ENCODE measurements at places on chromosomes 5 and 9.

DNA sequence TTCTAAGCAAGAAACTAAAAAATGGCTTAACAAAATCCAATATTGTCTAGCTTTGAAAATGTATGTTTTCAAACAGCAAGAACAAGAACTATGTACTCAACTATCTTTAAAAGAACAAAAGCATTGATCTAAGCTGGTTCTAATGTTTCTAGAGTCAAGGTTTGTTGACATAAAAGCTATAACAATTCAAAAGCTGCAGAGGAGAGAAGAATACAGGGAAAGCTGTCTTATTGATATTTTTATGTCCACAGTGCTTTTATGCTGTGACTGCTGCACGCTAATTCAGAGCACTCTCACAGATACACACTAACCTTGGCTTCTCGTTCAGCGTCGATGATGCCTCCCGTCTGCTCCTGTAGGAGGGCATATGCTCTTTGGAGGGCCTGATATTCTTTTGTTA, 129.5 kb upstream of the DPYSL3 start:
- DNase-seq: no peak

GRCh38 chr5:53099546-53099945, 10.0 kb downstream of the MOCS2 start:
- no peak for DNase-seq

DNA sequence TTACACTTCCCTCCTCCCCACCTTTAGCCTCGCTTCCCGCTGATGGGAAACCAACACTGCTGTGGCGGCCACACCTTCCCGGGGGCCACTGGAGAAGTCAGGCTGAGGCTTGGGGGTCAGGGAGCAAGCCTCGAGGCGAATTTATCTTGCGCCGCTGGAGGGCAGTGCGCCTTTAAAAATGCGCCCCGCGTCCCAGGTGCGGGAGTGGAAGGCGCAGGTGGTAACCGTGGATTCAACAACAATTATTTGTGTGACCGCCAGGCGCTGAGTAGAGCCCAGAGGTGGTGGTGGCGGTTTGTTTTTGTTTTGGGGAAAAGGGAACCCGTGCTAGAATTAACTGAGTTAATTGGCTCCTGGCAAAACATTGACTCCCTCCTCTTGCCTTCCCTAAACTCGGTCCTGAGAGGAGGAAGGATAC, 1.1 kb downstream of the CFAP77 start:
- DNase-seq: no peak

GRCh38 chr5:66538126-66538525, 58.1 kb upstream of the MAST4 start:
- no peak for DNase-seq

DNA sequence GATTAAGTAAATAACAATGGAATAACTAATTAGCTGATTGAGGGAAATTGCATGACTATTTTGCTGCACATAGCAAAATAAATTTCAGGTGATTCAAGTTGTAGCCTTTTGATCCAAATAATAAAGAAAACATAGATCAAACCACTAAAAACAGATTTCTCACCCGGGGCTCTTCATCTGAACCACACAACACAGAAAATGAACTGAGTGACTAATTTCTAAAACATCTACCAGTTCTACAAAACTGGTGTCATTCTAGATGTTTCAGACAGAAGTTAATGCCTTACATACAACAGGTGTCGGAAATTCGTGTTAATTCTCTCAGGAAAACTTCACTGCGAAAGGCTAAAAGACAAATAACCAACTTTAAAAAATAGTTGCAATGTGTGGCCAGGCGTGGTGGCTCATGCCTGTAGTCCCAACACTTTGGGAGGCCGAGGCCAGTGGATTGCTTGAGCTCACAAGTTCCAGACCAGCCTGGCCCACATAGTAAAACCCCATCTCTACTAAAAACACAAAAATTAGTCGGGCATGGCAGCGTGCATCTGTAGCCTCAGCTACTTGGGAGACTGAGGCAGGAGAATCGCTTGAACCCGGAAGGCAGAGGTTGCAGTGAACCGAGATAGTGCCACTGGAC, 6.9 kb downstream of the PROP1 start:
- DNase-seq: no peak

DNA sequence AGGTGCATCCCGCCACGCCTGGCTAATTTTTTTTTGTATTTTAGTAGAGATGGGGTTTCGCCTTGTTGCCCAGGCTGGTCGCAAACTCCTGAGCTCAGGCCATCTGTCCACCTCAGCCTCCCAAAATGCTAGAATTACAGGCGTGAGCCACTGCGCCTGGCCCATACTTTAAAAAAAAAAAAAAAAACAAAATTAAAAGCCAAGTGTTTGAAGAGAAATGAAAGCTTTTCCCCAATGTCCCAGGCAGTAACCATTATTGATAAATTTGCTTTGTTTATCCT, 9.5 kb downstream of the PRRC2B start:
- no peak for DNase-seq

- no peak for DNase-seq
These were observed 135.6 kb upstream of the SMARCA2 start for GRCh38 chr9:1879501-1879900.

DNA sequence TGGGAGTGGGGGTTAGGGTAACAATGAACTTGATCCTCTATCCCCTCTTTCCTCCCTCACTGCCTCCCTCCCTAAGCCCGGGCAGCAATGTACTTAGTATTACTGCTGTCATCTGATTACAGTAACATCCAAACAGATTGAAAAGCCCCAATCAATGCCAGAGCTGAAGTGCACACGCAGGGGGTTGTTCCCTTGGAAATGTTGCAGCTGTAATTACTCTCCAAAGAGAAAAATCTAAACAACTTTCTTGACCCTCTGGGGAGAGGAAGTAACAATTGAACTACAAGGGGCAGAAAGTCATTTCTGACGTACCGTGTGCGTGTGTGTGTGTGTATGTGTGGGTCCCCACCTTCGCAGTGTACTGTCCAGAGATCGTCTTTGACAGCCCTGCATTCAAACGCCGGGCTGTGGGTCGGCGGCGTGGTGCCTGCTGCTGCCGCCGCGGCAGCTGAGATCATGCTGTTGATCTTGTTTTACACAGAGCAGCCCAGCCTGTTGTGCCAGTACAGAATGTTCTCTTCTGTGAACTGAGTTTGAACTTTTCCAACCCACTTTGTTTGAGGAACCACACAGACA, 66.0 kb upstream of the KLF9 start:
- DNase-seq: peak; percentile 92

- peak; percentile 82 for DNase-seq
These were observed 75.3 kb upstream of the PJA2 start for GRCh38 chr5:109485030-109485429.

Data from LNCaP clone FGC (cell line).